ENCODE measurements at places on chromosomes 5 and 9.

- no peak for DNase-seq
These were observed 111.9 kb downstream of the NTRK2 start for GRCh38 chr9:84781458-84781857.

DNA sequence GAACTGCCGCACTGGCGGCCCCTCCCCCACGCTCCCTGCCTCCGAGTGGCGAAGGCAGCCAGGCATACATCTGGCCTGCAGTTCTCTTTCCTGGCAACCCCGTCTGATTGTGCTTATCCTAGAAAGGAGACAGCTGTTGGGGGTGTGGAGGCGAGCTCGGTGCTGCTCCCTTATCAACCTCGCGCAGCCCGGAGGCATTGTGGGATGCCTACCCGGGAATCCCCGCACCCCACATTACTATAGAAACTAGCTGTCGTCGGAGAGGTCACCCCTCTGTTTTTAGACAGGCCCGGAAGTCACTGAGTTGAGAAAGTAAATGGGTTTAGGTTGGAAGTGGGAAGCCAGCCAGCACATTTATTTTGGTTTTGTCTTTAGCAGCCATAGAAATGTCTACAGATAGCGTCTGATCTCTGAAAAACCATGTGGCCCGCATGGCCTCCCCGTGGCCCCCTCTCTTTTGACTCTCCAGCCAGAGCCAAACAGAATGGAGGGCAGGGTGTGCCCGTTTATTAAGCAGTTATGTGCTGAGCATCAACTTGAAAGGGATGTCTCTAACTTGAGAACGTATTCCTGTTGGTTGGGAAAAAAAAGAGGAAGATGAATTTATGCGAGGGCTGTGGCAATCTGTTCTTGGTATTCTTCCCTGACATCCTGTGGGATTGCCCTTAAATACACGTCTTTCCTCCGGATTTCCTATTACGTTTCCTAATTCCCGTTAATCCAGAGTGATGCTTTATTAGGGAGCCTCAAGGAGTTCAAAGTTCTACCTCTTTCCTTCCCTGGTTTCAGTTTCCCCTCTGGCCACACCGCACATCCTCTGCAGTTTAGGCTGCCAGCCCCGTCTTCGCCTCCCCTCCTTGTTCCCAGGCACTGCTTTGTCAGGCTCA, 3.9 kb downstream of the STC2 start:
- no peak for DNase-seq

DNA sequence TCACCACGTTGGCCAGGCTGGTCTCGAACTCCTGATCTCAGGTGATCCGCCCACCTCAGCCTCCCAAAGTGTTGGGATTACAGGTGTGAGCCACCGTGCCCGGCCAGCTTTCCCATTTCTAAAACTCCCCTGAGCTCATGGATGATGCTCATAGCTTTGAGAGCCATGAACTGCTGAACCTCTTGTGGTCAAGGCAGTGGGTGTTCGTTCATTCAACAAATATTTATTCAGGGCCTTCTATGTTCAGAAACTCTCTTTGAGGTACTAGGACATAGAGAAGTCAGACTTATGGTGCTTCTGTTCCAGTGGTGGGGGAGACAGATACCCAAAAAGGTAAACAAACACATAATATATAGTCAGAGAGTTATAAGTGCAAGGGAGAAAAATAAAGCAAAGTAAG, 2.7 kb downstream of the BSPRY start:
- no peak for DNase-seq

GRCh38 chr9:104177676-104178075, 83.6 kb downstream of the SMC2 start:
- DNase-seq = no peak

GRCh38 chr5:140338908-140339307, 7.5 kb downstream of the HBEGF start:
- no peak for DNase-seq

DNA sequence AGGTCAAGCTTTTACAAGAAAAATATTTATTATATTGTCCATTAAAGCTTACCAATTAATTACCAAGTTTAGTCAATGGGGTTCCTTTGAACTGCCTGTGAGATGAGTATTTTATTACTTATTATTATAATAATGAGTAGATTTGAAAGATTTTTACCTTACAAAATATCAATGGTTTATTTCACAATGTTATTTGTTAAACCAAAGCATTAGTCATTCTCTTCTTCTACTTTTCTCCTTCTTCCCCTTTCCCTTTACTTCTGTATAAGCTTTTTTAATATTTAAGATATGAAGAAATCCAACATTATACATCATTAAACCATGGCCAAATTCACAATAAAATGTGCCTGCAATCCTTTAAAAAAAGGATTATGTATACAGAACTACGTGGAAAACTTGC, 369.5 kb downstream of the ARL15 start:
- no peak for DNase-seq

DNA sequence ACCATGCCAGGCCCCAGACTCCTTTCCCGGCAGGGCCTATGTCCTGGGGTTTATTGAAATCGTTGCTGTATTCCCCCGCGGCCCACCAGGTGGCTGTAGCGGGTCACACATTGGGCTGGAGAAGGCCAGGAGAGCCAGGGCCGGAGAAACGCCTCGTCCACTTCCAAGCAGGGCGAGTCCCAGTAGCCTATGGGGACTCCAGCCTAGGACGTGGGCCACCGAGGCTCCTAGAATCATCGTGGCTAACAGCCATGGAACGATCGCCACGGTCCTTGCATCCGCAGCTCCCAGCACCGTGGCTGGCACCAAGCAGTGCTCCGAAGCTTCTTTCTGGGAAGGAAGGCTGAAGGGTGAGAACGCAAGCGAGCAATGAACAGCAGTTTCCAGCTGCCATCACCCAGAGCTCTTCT, 87.7 kb downstream of the ENTREP1 start:
- no peak for DNase-seq

DNA sequence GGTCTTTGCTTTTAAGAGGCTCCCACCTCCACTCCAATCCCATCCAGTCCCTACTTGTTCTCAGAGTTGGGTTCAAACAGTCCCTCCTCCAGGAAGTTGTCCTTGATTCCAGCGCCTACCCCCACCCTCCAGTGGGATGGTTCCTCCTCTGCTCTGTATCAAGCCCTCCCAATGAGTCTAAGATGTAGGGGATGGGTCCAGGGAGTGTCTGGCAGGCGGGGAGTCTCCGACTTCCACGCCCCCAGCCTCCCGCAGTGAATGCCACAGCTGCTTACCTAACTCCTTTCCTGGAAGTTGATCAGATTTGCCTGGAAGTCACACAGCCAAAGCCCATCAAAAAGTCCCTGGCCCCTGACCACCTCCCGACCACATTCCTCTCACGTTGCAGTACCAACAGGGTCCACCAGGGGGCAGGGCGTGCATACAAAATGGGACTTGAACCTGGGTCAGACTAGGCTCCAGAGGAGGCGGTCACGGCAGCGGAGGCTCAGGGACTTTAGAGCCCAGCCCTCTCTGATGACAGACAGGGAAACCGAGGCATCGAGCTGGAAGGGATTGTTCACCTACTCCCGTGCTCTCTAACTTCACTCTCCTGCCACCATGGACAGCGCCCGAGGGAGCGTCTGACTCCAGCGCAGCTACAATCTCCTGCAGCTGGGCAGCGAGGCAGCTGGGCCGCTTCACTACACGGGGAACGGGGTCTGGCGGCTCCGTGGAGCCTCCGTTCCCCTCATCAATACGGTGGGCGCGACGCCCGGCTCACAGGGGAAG, 25.0 kb upstream of the TDRD7 start:
- DNase-seq = peak; percentile 71

DNA sequence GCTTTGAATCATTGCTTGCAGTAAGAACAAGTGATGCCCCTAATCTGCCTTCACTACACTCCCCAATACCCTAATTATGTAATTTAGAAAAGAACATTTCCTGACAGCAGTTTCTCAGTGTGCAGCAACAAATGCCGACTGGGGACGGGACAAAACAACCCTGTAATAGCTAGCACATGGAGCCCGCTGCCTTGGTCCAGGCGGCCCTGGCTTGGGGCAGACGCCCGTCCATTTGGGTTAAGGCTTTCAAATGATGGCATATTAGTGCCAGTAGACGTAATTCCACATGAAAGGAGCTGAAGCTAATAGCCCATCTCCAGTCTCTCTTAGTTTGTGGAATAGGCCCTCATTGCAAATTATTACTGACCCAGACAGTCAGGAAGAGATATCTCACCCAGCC, 150.6 kb upstream of the PITX1 start:
- DNase-seq = no peak

GRCh38 chr5:71907001-71907588, 188.0 kb downstream of the CARTPT start:
- no peak for DNase-seq

GRCh38 chr5:7930011-7930410, 61.1 kb downstream of the MTRR start:
- no peak for DNase-seq

- no peak for DNase-seq
These were observed 472.0 kb downstream of the ACTL7B start for GRCh38 chr9:108383796-108384195.

DNA sequence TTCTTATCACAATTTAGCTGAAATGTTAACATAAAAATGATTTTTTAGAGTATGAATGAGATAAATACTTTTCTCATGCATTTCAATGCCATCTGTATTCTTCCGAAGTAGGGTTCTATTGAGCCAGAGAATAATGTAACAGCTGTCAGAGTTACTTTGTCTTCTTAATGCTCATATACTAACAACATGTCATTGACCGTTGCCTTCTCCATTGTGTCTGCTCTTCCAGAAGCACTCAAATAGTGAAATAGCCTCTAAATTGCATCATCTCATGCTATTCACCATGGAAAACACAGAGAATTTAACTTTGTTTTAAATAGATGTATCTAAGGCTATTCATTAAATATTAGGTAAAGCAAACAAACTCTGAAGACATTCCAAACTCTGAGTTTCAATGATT, 1875.9 kb upstream of the CDH9 start:
- no peak for DNase-seq

GRCh38 chr5:93599001-93599379, 16.0 kb downstream of the NR2F1 start:
- no peak for DNase-seq

- DNase-seq = no peak
These were observed 92.7 kb downstream of the LHFPL2 start for GRCh38 chr5:78555870-78556269.

DNA sequence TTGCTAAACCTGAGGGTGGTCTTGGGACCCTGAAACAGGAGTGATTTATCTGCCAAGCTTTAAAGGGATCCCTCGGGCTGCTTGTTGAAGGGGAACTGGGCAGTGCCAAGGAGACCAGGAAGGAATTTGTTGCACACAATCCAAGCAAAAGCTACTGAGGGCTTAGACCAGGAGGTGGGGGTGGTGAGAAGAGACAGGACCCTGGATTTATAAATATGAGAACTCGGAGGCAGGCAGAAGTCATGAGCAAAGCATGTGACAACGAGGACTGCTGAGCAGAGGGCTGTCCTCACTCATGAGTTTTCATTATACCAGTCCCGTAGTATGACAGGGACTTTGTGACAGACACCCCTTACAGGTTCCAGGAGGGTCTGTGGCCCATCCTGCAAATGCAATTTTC, 237.3 kb downstream of the DRD1 start:
- no peak for DNase-seq

DNA sequence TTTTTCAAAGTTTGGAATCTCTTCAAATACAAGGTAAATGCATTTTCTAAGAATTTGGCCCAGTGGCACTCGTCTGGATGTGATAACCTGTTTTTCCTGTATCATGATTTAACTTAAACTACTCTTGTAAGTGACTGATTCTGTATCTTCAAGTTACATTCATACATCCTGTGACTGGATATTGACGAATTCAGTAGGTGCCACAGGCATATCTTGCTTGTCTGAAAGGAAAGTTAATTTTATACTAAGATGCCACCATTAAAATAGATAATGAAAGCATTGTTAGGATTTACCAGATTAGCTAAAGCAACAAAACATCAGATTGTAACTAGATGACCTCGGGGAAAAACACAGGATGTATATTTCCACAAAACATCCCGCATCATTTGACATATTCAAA, 175.3 kb upstream of the ZNF608 start:
- no peak for DNase-seq

GRCh38 chr5:10367579-10367978, 14.1 kb downstream of the MARCHF6 start:
- DNase-seq = no peak

DNA sequence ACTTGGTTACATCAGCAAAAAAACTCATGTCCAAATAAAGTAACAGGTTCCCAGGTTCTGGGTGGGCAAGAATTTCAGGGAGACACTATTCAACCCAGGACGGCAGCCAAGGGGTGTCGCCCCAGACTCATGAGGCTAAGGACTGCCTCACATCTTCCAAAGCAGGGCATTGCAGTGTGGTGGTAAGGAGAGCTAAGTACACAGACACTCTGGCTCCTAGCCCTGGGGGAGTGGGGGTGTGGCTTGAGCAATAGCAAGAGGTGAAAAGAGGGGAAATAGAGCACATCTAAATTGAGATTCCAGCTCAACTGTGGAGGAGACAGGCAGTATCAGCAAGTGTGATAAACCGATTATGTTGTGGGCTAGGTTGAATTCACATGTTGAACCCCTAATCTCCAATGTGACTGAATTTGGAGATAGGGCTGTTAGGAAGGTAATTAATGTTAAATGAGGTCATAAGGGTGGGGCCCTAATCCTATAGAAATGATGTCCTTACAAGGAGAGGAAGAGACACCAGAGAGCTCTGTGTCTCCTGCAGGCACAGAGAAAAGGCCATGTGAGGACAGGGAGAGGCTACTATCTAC, 49.9 kb upstream of the MARCHF11 start:
- DNase-seq = no peak

DNA sequence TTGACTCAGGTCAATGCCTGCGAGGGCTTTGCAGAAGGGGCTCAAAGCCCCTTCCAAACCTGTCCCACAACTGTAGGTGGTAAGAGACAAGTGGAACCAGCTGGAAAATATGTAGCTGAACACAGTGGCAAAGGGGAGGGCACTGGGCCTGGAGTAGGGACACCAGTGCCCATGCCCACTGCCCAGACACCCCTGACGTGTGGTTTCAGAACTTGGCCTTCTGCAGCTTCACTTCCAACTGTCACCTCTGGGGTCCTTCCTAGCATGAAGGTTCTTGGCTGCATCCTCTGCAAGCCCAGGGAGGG, 233.1 kb upstream of the IRX1 start:
- DNase-seq = no peak

DNA sequence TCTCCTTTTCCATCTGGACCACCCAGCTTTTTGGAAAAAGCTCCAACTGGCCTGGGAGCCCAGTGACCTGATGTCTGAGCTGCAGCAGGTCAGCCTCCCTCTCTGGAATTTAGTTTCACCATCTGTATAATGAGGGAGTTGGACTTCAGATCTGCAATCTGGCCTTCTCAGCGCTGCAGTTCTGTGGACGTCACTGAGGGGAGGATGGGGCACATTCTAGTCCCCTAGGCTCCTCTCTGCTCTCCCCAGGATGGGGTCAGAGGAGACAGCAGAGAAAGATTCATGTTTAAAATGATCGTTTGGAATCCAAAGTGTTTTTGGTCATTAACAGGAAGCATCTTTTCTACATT, 10.2 kb downstream of the OR13J1 start:
- DNase-seq = no peak

GRCh38 chr9:113572076-113572861, 108.7 kb downstream of the RGS3 start:
- no peak for DNase-seq

All from stimulated activated CD4-positive, alpha-beta T cell treated with anti-CD3 and anti-CD28 coated beads, Interleukin-1b, Interleukin-23, amount 100 ng/mL, for 4 hours (primary cell).